NAMALWA (cell line): ENCODE measurements at places on chromosomes 12 and 14.

DNA sequence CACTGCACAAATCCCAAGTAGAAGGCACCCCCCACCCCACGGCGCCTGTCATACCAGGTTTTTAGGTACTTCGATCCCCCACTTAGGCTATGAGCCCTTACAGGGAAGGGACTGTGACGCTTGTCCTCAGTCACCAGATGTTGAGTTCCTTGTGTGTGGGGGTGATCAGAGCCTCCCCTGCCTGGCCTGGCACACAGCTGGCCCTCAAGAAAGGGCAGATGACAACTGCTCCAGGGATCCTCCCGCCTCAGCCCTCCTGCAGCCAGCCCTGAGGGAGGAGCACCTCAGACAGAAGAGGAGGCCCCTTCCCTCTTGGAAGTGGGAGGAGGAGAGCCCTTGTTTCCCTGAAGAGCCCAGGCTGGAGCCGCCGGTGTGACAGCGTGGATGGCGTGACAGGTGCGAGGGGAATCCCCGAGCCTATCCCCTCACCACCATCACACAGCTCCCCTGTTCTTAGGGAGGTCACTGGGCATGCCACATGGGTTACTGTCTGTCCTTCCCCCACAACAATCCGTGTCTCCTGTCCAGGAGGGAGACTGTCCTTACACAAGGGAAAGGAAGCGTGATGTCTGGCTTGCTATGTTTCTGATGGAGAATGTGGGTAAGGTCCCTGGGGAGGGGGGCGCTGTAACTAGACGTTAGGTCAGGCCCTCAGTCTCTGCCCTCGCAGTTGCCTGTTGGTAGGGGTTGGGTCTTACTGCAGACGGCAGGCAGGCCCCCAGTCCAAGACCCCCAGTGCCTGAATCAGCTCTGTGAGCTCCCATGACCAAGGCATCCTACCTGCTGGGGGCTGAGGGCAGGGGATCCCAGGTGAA is 31.4 kb downstream of the P2RX4 start:
- DNase-seq, result no peak

DNA sequence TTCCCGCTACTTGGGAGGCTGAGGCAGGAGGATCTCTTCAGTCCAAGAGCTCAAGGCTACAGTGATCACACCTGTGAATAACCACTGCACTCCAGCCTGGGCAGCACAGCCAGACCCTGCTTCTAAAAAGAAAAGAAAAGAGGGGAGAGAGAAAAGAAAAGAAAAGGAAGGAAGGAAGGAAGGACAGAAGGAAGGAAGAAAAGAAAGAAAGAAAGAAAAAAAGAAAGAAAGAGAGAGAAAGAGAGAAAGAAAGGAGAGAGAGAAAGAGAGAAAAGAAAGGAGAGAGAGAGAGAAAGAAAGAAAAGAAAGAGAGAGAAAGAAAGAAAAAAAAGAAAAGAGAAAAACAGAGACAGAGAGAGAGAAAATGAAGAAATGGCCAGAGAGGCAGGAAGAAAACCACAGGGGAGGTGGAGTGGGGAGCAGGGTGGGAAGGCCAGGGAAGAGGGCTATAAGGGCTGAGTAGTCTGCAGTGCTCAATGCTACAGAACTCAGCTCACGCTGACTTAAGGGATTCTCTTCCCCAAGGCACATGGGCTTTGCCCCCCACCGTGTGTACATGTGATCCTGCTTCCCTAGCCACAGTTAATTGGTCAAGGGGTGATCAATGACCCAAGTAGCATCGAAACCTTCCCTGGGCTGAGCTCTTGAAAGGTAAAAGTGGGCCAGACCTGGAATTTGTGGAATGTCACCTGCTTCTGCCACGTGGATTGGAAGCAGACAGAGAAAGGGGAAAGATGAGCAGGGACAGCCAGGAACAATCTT is 90.4 kb upstream of the TMCC3 start:
- no peak for DNase-seq

GRCh38 chr14:104937694-104938365 is 13.2 kb downstream of the PLD4 start:
- DNase-seq, result no peak

GRCh38 chr12:103475073-103475472 is 20.7 kb downstream of the C12orf42 start:
- DNase-seq, result no peak

DNA sequence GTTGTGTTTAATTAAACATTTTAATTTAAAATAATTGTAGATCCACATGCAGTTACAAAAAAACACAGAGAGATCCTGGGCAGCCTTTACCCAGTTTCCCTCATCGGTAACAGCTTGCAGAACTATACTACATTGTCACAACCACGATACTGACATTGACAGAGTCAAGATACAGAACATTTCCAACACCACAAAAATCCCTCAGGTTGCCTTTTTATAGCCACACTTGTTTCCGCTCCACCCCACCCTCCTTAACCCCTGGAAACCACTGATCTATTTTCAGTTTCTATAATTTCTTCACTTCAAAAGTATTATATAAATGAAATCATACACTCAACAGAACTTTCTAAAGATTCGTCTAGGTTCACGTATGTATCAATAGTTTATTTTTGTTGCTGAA is 458.8 kb upstream of the SOX5 start:
- DNase-seq, result no peak

DNA sequence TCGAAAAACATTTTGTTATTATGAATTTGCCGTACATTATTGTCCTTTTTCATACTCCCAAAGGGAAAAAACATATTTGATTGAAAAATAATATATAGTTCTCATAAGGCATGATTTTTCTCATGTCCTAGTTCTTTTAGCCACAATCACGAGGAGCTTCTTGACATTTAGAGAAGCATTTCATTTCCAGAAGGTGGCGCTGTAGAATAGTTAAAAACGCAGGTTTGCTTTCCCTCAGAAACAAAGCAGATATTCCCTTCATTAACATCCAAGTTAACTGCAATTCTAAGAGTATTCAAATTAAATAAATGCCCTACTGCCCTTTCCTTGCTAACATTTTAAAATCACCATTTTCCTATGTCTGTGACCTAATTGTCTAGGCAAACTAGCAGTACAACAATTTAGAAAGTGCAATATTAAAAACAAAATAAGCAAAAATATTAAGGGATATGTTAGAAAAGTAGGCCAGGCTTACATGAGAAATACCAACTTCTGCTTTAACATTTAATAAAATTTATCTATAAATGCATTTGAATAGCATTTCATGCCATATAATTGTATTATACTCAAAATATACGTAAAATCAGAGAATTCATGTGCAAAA is 10.9 kb upstream of the PIK3C2G start:
- peak; percentile 83 for DNase-seq

GRCh38 chr14:105139212-105139825 is 29.3 kb downstream of the JAG2 start:
- DNase-seq, result no peak

GRCh38 chr12:69405566-69405865 is 46.0 kb downstream of the YEATS4 start:
- no peak for DNase-seq

GRCh38 chr14:46574221-46574977 is 77.2 kb downstream of the RPL10L start:
- DNase-seq, result no peak

DNA sequence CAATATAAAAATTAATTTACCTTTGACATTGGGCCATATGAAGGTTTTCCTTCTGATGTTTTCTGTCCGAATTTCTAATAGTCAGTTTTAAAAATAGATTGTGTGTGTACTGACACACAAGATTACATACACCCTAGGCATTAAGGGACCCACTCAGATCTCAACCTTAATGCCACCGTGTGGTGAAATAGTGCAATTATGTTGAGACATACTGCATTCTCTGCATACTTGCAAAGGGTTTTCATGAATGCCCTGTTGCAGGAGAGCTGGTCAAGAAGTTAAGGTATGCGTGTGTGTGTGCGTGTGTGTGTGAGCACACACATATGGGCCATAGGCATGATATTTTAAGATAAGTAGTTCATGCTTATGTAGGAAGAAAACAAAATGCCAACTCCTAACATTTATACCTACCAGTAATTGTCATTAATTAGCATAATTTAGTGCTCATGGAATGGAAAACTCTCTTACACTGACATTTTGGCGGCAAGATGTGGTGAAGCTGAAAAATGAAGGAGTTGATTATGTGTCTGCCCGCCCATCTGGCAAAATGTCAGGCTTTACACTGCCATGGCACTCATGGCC is 58.8 kb downstream of the PIK3C2G start:
- peak; percentile 88 for DNase-seq

- no peak for DNase-seq
Observed at GRCh38 chr12:1531153-1531653, 63.2 kb downstream of the FBXL14 start.

- DNase-seq, result no peak
Observed at GRCh38 chr12:98719515-98720504, 74.7 kb downstream of the APAF1 start.

GRCh38 chr12:11633968-11634367 is 15.5 kb upstream of the ETV6 start:
- no peak for DNase-seq

DNA sequence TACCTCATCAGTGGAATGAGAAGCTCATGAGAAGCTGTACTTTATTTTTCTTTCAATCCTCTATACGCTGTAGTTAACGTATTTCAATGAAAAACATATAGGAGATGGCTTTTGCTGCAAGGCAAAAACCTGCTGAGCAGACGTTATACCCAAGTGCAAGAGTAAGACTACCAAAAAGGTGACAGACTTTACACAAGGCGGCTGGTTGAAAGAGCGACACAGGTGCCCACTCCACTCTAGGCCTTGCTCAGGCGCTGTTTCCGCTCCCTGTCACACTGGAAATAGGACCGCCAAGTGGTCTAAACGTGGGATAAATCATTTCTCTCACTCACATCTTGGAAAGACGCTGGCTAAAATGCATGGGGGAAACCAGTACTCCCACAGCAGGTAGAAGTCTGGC is 54.5 kb downstream of the PPP2R5C start:
- DNase-seq, result no peak

DNA sequence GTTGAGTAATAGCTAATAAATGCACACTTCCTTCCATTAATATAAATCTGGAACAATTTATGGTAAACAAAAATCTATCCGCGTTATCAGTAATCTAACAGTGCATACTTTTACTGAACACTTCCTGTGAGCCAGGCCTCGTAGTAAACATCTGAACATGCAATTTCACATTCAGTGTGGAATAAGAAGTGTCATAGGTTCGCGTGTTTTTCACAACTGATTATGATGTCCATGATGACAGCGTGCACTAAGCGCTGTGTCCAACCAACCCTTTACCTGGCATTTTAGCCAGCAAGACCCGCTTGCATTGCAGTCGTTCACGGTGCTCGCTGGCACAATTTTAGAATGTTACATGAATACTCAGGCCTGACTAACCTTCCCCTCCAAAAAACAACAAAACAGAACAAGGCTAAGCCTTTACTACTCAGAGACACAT is 2.1 kb downstream of the PNMA1 start:
- no peak for DNase-seq

DNA sequence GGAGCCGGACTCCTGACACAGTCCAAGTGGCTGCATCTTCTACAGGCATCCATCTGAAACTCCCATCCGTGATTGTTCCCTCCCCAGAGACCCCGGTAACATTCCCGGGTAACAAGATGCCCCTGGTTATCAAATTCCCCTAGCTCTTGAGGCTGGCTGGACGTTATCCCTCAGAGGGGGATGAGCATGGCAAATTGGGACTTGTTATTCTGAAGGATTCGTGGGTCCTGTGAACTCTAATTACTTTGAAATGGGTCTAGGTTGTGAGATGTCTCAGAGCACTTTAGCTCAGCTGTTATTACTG is 642 bp upstream of the PAN2 start:
- DNase-seq, result peak; percentile 45

GRCh38 chr14:100342195-100342594 is 19.1 kb downstream of the SLC25A47 start:
- DNase-seq, result no peak

GRCh38 chr12:17151917-17152316 is 546.0 kb upstream of the LMO3 start:
- no peak for DNase-seq

GRCh38 chr12:12265571-12266388 is 1.1 kb downstream of the LRP6 start:
- DNase-seq, result peak; percentile 51

DNA sequence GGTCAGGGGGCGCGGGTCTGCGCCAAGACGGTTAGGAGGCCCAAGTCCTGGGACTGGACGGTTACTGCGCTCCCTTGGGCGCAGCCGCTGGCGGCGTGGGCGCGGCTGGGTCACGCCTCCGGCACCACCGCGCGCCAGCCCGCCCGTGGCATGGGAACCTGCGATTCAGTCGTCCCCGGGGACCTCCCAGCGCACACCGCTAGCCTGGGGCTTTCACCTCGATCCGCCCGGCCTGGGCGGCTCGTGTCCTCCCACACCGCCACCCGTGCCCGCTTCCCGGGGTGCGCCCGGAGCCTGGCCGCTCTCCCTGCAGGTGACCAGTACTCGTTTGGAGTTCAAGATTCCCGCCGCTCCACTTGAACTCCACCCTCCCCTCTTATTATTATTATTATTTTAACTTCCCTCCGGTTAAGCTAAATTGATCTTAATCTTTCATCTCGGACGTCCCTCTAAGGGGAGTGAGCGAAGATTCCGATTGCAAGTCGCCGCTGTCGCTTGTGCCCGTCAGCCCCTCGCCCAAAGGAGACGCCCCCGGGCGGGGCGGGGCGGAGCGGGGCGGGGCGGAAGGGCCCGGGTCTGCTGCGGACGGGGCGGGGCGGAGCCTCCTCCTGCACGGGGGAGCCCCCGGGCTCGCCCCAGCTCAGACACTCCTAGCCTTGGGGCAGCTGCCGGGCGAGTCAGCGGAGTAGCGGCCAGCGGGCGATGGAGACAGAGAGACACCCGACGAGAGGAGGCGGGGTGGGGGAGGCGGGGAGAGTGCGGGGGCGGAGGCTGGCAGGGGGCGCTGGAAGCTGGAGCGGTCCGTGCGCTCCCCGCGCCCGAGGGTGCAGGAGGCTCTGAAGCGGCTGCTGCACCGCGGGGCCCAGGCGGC is at the start of gene KCNMB4:
Gene KCNMB4, plus strand, starts transcription at position 643 of the 871 bp plus-strand sequence. CDS start 445 bp downstream, outside the sequence.
- DNase-seq, result peak; percentile 91

DNA sequence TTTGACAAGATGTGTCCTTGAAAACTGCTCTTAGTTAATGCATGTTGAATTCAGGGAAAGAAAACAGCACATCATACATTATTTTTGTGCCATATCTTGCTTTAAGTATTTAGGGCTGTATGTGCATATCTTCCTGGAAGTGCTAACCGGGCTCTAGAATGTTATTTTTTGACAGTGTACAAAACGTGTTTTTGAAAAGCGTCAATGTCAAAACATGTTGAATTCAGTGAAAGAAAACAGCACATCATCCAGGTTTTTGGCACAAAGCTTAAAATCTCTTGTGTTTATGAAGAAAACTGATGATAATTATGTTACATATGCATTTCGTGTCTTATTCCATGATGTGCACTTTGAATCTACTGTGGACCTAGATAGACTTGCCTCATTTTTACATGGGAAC is 82.7 kb downstream of the ASCL4 start:
- no peak for DNase-seq

- no peak for DNase-seq
Observed at GRCh38 chr12:89015419-89015818, 336.9 kb downstream of the DUSP6 start.

- DNase-seq, result no peak
Observed at GRCh38 chr14:46499521-46499920, 152.1 kb downstream of the RPL10L start.

- DNase-seq, result peak; percentile 89
Observed at GRCh38 chr12:95218150-95219133, 835 bp downstream of the VEZT start.

- DNase-seq, result peak; percentile 22
Observed at GRCh38 chr14:105860615-105861580, 334.5 kb downstream of the TMEM121 start.
